ENCODE measurements at places on chromosomes 4 and X.

DNA sequence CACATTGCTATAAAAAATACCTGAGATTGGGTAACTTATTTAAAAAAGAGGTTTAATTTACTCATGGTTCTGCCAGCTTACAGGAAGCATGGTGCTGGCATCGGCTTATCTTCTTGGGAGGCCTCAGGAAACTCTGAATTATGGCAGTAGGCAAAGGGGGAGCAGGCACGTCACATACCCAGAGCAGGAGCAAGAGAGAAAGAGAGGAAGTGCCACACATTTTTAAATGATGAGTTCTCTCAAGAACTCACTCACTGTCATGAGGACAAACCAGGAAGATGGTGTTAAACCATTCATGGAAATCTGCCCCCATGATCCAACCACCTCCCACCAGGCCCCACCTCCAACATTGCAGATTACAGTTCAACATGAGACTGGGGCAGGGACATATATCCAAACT is 10.0 kb upstream of the AFF1 start:
- DNase-seq: no peak

DNA sequence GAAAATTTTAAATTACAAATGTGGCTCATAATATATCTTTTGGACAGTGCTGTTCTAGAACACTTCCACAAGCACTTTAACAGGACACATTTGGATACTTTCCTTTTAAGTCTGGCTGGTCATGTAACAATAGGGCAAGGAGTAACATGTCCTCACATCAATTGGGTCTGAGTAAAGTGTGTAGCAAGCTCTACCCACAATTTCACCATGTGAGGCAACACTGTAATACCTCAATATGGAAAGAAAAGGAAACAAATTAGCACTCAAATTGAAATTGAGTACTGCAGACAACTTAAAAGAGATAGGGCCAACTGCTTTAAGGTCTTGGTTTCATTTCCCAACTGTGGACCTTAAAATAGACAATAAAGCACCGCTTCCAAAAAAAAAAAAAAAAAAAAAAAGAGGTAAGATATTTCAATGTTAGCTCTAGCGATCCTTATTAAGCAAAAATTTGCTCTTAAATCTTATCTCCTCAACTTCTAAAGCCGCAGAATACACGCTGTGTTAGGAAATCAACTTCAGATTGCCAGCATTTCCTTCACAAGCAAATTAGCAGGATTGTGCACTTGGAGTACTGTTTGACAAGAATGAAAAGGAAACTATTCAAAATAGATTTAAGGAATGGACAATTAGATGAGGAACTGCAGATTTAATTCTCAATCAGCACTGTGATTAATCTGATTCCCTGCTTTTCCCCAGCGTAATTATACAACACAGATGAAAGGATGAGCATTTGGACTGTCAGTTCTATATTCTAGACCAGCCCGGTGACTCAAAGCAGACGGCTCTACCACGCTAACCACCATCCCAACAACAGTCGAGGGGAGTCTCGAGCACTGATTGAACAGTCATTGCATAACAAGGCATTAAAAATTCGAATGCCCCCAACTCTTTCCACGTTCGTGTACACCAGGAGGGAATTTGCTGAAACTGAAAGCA is 1.6 kb downstream of the CASK start:
- DNase-seq: peak; percentile 7

GRCh38 chr4:173318240-173318639 is 15.9 kb downstream of the HMGB2 start:
- no peak for DNase-seq

- DNase-seq: no peak
These were observed 538 bp downstream of the STBD1 start for GRCh38 chr4:76306882-76307659.

GRCh38 chr4:117429061-117429460 is 343.7 kb upstream of the TRAM1L1 start:
- no peak for DNase-seq

DNA sequence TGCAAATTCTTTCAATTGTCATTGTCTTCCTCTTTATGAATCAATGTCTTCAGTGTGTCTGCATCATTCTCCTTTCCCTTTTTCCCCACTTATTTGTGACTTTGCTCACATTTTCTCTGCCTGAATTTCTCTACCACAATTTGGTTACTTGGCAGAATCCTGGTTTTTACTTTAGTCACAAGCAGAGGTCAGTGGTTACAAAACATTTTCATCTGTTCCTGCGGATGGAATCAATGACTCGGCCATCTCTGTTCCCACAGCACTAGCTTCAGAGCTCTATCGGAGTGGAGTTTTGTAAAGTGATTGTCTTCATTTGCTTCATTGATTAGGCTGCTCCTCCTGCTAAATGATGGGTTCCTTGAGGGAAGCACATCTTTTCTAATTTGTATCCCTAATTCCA is 501.3 kb upstream of the AADAT start:
- no peak for DNase-seq

- no peak for DNase-seq
These were observed 22.2 kb downstream of the SMIM43 start for GRCh38 chr4:121742794-121743193.

DNA sequence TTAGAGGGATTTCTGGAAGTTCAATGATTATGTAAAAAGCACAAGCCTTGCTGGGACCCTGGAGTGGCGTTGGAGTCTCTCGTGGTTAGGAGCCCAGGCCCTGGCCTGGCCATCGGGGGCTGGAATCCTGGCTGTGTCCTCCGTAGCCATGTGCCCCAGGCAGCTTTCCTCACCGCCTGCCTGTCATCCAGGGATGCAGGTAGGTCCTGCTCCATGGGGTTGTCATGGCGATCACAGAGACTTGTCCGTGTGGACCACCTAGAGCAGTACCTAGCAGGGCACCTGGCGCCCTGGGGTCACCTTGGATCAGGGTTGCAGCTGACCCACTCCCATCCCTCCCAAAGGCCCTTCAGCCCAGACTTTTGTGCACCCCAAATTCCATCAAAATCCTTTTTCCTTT is 30.2 kb upstream of the WFS1 start:
- no peak for DNase-seq

DNA sequence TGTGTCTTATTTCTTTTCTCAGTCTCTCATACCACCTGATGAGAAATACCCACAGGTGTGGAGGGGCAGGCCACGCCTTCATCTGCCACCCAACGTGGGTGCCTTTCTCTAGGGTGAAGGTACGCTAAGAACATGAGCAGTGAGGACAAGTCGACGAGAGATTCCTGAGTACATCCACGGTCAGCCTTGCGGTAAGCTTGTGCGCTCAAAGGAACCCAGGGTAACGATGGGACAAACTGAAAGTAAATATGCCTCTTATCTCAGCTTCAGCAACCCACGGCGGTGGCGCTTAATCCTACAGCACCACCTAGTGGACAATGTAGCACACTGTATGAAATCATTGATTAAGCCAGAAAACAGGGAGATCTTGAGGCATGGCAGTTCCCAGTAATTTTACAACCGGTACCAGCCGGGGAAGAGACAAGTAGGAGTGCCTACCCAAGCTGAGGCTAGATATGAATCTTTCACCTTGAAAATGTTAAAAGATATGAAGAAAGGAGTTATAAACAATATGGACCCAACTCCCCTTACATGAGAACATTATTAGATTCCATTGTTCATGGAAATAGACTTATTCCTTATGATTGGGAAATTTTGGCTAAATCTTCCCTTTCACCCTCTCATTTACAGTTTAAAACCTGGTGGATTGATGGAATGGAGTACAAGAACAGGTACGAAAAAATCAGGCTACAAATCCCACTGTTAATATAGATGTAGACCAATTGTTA is 63.0 kb downstream of the ZNF732 start:
- DNase-seq: no peak

DNA sequence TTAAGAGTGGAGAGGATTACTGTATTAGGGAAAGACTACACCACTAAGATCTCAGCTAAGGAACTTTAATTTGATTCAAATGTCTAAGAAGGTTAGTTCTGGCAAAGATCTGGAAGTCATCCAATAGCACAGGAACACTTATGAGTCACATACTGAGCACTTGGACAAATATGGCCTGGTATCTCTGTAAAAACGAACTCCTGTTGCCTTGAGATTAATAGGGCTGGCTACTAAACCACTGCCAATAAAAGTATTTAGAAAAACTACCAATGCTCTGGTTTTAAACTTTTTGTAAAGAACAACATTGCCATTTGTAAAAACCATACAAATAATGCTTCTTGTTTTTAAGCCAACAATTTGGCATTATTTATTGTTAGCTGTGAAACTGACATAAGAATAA is 70.5 kb downstream of the SEC24D start:
- no peak for DNase-seq

GRCh38 chr4:159178979-159179969 is 76.4 kb downstream of the RAPGEF2 start:
- DNase-seq: no peak

- no peak for DNase-seq
These were observed 386.1 kb upstream of the CNKSR2 start for GRCh38 chrX:20988118-20988517.

GRCh38 chr4:156420623-156421022 is 467.0 kb upstream of the CTSO start:
- no peak for DNase-seq

GRCh38 chr4:152935143-152935542 is 980 bp upstream of the FHDC1 start:
- DNase-seq: no peak

DNA sequence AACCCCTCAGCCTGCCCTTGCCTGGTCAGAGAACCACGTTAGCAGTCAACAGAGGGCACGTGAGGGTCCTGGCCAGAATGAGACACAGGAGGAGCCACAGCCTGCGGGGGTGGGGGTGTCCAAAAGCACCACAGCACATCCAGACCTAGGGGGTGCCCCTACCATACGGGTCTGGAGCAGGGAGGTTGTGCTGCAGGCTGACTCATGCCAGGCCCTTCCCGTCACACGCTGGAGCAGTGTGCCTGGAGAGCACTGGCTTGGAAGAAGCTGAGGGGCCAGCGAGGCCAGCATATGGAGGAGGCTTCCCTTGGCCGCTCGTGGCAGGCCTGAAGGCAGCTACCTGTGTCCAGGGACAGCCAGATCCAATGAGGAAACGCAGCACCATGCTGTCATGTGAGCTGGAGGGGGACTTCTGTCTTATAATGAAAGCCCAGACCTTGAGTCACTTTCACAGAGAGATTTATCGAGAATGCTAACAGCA is 1.5 kb upstream of the IRAK1 start:
- no peak for DNase-seq

DNA sequence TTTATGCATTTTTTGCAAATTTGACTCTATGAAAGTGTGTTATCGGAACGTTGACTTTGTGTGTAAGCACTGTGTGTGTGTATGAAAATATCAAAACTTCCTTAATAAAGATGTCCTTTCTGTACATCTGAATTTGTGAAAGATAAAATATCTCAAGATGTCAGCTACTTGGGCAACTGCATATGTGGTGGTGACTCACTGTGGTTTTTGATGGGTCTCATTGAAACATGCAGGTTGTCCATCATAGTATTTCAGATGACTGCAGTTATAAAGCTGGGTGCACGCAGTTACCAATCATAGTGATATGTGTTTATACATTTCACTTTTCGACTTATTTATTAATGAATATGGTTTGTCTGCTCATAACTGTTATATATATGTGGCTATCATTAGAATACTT is 19.7 kb upstream of the BBS12 start:
- DNase-seq: no peak

GRCh38 chr4:2417226-2417764 is 1.1 kb downstream of the ZFYVE28 start:
- DNase-seq: no peak

DNA sequence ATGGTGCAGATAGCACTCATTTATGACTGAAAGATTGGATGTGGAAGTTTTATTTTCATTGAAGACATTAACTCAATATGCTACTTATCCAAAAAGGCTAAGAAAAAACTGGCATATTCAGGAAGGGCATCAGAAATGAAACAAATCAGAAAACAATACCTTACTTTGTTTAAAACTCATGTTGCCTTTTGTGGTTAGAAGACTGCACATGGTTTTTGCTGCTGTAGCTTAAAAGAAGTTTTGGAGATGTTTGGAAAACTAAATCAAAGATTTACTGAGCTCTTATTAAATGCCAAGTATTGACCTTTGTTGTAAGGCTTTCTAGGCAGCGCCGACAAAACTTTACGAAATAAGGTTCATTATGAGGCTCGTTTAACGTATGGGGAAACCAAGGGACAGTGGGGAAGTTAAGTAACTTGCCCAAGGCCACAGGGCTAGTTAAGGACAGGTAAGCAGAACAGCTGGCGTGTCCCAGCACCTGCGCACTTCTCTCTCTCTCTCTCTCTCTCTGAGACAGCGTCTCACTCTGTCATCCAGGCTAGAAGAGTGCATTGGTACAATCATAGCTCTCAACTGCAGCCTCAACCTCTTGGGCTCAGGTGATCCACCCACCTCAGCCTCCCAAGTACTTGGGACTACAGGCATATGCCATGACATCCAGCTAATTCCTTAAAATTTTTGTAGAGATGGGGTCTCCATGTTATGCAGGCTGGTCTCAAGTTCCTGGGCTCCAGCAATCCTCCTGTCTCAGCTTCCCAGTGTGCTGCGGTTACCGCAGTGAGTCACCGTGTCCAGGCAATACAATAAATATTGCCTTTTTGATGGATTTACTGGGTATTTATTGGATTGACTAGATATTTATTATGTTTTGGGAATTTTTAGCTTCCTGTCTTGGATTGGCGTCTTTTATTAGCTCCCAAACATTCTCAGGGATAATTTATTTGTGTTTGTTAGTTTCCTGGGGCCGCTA is 16.1 kb downstream of the LRP2BP start:
- no peak for DNase-seq

DNA sequence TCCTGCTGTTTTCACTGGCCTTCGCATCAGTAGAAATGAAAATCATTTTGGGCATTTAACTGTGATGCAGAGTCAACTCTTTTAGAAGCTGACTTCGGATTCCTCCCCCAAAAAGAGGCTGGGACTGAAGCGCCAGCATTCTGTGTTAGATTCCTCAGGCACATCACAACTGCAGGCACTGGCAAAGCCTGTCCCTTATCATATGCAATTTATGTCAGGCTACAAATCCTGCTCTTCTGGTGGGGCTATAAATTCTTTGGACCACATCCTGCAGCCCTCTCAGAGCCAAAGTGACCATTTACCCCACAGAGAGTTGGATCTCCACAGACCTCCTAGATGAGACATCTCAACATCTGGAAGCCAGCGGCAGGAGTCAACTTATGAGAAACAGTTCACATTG is 138.4 kb downstream of the CBR4 start:
- no peak for DNase-seq

DNA sequence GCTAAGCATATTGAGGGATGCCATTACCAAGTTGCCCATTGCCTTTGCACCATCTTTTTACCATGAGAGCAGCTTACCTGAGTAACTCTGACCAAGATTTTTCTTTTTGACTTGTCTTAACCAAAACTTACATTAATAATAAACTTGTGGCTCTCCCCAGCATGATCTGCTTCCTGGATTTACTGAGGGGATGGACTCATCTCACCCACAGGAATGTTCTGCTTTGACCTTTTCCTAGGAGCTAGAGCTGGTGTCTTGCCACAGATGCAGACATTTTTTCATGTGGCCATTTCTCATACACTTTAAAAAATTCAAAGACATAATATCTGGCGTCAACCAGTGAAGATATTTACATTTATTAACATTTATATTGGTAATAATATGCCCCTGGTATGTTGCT is 79.2 kb upstream of the EFHC2 start:
- no peak for DNase-seq

Data from nucleus accumbens (tissue), 56 donors.